ENCODE measurements at places on chromosomes 7 and 10.

- DNase-seq, result no peak
Measured at GRCh38 chr10:117432866-117433265, 57.6 kb upstream of the PDZD8 start.

GRCh38 chr10:48383393-48383792 is 76.9 kb downstream of the MAPK8 start:
- DNase-seq, result no peak

DNA sequence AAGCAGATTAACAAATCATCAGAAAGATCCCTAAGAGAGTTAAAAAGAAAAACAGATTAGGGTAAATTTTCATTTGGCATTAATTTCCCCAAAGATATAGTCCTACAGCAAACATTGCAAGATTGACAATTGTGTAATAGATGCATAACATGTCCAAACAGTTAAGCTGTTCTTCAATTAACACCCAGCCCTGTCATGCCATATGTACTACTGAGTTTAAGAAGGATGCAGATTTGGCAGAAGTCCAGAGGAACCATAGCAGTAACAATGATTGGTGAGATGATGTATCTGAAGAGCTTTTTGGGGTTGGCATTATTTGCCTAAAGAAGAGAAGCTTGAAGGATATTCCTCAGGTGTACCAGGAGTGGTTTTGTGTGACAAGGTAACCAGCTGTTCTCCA is 287.6 kb downstream of the LRMDA start:
- DNase-seq, result no peak

GRCh38 chr7:146486519-146486918 is 369.9 kb downstream of the CNTNAP2 start:
- DNase-seq, result no peak

DNA sequence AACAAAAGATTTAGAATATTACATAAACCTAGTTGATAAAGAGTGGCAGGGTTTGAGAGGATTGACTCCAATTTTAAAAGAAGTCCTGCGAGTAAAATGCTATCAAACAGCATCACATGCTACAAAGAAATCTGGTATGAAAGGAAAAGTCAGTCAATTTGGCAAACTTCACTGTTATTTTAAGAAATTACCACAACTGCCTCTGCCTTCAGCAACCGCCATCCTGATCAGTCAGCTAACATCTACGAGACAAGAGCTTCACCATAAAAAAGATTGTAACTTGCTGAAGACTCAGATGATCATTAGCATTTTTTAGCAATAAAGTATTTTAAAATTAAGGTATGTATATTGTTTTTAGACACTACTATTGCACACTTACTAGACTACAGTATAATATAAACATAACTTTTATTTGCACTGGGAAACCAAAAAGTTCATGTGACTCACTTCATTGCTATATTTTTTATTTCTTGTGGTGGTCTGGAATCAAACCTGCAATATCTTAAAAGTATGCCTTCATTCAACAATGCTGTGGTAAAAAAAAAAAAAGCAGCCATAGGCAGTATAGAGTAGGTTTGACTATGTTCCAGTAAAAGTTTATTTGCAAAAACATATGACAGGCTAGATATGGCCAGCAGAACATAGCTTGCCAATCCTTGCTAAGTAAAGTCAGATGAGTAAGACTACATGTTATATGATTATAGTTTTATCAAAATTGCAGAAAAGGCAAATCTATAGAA is 74.4 kb downstream of the GLCCI1 start:
- DNase-seq, result no peak

GRCh38 chr7:100675581-100676350 is 2.2 kb downstream of the GNB2 start:
- peak; percentile 92 for DNase-seq
